ENCODE measurements at places on chromosomes 12 and 14.

GRCh38 chr12:49825360-49825970 lies 2.7 kb downstream of the NCKAP5L start:
- DNase-seq, result no peak

- DNase-seq, result no peak
Observed at GRCh38 chr12:119334430-119335170, at the start of gene CCDC60. TSS of gene CCDC60 (plus strand) at chr12:119334729. CDS start at chr12:119335177, 448 bp downstream.

GRCh38 chr12:117967043-117967442 lies 1.7 kb downstream of the KSR2 start:
- DNase-seq, result no peak

GRCh38 chr14:59869381-59870255 lies 958 bp downstream of the RTN1 start:
- no peak for DNase-seq

GRCh38 chr12:11958221-11959091 lies 112.3 kb upstream of the BCL2L14 start:
- no peak for DNase-seq

- DNase-seq, result no peak
Observed at GRCh38 chr12:75798136-75798926, 233.2 kb downstream of the PHLDA1 start.

- DNase-seq, result no peak
Observed at GRCh38 chr12:64128366-64128765, 93.7 kb downstream of the KICS2 start.

All from mesothelial cell of epicardium (in vitro differentiated cells).